ENCODE measurements at places on chromosomes 11 and 22.

DNA sequence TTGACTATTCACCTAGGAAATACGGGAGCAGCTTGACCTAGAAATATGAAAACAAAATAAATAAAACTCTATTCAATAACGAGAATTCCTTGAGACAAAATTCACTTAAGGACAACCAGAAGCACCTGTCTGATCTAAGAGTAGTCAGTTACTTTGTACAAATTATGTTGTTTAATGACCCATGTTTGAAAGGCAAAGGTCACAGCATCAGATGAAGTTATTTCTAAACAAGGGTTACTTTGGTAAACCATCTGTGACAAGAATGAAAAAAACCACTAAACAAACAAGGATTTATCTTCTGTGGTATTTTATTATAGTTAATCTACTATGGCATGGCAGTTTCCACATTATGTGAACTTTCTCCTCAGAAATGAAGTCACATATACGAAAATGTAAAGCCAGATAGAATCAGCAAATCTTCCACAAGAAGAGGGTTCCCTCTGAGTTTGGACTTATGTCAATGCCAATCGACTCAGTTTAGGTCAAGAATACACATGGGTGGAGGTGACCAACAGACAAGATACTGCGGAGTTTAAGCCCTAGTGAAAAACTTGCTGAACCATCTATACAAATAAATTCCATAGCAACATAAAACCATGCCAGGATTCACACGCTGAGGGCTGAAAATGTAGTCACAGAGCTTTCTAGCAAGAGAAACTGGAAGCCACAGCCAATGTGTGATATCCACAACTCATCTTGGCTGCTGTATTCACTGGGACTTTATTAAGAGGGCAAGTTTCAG lies 53.4 kb downstream of the NCAPD3 start:
- DNase-seq, result no peak

GRCh38 chr22:22400099-22400498 lies 108.4 kb downstream of the ZNF280B start:
- DNase-seq, result no peak

DNA sequence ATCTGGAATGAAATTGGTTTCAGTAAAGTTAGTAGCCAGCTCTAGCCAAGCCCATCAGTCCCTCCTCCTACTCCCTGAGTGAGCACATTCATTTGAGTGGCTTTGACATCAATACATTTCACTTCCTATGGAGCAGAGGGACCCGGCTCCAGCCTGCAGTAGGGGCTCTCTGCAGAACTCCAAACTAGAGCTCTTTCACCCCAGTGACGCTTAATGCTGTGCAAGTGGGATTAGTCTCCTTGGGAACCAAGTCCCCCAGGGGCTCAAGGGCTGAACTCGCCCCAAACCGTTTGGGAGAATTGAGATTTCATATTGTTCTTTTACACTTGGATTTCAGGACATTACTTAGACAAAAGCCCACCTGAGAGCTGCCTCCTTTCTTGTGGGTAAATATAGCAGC lies 4.4 kb upstream of the FAM181B start:
- DNase-seq, result no peak

- peak; percentile 3 for DNase-seq
Measured at GRCh38 chr11:7688238-7688826, 15.0 kb upstream of the CYB5R2 start.
